ENCODE measurements at places on chromosomes 4 and X.

DNA sequence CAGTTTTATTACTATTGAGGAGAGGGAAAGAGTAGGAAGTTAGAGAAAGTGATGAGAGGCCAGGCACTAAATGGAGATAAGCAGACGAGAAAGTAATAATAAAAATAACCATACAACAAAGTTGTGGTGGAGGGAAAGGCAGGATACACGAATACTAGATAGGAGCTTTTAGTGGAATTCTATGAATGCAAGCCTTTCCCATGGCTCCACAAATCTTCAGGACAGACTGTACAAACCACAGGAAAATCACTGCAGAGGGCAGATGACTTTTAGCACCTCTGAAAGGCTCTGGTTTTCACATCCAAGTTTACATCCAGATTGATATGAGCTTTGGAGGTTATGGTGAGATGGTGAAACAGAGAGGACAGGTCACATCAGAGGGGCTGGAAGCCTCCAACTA is 41.5 kb downstream of the TNIP3 start:
- DNase-seq, result no peak

DNA sequence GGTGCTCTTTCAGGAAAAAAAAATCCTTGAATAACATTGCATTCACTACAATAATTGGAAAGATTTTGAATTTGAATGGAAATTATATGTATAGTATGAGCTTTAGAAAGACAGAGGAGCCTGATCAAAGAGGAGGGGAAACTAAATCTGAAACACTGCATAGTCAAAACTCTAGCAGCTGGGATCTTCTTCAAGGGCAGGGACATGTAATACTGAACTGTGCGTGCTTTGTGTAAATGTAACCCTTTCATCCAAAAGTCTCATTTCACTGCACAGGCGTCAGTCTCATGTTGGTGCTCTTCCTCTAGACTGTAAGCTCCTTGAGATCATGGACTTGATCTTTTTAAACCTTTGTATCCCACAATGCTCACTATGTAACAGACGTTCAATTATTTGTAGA is 212.0 kb upstream of the JADE1 start:
- DNase-seq, result no peak

DNA sequence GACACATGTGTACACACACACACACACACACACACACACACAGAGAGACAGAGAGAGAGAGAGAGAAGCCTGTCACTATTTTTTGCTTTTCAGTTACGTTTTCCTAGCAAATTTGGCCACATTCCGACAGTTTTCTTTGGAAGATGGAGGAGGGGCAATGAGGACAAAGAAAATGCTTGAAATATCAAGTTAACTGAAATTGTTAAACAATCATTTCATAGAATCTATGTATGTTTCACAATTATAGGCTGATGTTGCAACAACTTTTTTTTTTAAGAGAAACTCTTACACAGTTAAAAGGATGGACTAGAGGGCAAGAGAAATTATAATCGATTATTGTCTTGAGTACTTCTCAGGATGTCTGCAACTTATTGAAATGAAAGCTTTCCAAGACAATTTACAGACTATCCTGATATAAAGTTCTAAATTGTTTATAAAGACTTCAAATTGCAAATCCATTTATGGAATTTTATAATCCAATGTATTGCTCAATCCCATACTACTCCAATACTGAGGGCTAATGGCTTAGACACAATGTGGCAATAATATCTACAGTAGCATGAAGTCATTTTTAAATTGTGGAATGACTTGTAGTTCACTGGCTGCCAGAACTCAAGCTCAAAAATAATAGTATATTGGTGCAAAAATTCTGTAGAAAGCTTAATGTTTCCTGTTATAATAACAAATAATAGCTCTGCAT is 647.0 kb upstream of the PCDH7 start:
- no peak for DNase-seq

DNA sequence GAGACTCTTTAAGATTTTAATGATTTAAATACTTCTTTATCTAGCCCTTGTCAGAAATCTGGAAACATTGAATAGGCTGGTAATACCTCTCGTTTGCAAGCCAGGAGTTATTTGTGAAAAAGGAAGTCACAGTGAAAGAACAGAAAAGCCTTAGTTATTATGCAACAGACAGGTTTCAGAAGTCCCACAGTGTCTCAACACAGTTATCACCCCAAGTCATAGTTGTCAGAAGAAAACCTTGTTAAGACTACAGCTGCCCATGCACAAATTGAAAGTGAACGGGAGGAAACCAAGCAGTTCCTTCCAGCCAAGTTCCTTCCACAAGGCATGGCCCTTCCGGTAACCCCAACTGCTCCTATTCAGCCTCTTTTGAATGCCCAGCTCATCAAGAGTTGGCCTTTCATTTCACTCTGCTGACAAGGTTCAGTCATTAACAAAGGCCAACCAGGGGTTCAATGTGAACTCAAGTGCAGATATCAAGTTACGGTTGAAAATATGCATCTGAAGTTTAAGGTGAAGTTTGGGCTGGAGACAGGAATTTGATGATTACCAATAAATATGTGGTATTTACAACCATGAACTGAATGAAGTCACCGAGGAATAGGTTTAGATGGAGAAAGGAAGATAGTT is 15.6 kb downstream of the ALPK1 start:
- no peak for DNase-seq

DNA sequence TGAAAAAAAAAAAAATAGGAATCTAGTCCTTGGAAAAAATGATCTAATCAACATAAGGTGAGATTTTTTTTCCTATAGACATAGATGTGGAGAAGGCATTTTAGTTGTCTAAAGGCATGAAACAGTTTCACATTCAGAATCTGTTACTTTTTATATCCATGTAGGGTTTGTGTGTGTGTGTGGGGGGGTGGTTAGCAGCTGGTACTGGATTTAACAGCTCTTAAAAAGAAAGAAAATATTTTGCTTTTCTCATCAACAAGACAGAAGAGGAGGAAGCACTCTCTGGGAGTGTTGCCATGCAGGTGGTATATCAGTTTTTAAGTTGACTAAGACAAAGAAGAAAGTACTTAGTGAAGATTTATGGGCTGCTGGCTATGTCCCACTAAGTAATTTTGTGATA is 122.3 kb downstream of the VCX3B start:
- no peak for DNase-seq
